ENCODE measurements at places on chromosomes 7 and 10. TPM values are rescaled to one million over a fixed set of nuclear protein-coding genes. Genes with fewer than 3 reads are reported as not detected.

Gene ALOX5
- total RNA-seq, result 0.21 TPM

Gene MRC1
- 0.05 TPM for total RNA-seq

- no peak for DNase-seq
Measured at GRCh38 chr7:101125989-101126650, 784 bp upstream of the SERPINE1 start.

DNA sequence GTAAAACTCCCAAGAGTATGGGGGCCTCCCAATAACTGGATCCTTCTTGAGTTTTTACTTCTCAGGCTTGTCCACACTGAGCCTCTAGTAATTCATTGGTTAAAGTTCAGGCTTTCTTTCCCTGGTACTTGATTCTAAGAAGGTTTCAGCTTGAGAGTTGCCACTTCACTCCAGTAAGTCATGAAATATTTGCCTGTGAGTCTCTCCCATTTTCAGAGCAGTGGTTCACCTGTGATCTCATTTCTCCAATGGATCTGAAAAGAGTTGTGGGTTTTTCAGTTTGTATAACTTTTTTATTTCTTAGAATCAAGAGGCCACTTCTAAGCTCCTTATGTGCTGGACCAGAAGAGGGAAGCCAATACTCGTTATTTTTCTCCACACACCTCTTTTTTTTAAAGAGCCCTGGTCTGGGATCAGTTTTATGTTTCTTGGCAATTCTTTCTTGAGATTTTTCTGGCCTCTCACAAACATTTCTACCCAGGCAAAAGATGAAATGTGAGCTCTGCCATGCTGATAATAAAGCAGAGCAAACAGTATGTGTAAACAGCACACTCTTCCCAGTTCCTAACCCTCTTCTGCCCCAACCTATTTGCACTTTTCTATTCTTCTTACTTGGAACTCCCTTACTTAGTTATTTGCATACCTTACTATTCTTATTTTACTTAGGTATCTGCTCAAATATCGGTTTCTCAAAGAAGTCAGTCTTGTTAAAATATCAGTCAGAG lies 983.4 kb downstream of the CCSER2 start:
- no peak for DNase-seq

DNA sequence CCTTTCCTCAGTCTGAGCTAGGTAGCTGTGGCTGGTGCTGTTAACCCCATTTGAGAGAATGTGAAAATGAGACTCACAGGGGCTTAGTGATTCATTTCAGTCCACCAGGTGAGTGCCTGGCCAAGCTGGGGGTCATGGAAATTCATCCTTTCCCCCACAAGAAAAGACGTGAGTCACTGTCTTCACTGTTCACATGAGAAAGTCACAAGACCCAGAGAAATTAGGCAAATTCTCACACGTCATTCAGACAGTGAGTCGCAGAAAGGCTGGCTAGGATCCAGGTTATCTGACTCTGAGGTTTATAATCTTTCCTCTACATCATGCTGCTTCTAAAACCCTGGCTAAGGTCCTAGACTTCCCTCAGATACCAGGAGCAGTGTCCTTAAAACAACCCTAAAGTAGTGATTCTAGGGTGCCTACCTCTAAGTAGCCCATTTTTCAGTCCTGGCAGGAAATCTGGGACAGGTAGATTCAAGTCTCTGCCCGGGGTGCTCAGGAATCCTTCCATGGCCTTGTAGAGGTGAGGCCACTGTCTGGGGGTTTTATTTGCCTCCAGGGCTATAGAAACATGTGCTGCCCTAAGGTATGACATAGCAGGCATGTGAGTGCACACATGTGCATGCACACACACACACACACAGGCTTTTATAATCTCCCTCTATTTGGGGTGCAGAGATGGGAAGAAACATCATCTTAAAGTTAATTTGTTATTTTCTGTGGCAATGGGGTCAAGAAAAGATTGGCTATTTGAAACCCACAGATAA lies 427.9 kb upstream of the CELF2 start:
- DNase-seq, result peak; percentile 59

Gene PNLIPRP2
- total RNA-seq, result not detected

GRCh38 chr7:74134117-74134620 lies 40.0 kb upstream of the EIF4H start:
- DNase-seq, result peak; percentile 18

Gene MYL10
- not detected for total RNA-seq

Gene ACTL6B
- total RNA-seq, result not detected

DNA sequence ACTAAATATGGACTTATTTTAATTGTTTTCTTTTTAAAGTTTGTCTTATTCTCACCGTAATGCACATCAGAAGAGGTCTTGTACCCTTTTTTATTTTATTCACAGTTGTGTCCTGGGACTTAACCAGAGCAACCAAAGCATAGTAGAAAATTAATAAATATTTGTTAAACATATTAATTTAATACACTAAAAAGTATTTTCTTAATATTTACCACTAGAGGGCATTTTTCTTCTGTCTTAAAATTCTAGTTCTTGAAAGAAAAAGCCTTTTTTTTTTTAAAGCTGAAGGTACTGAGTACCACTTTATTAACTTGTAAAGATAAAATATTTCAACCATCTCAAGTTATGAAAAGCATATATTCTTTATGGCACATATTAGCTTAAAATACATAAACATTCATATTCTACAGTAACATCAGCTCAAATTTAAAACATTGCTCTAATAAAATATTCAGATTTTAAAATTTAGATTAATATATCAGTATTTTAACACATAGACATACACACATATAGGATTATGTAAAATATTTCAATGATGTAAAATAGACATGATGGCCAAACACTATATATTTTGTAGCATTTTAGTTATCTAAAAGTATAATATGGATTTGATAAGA lies 260.4 kb downstream of the SEMA3A start:
- no peak for DNase-seq

GRCh38 chr7:75638594-75639070 lies 100.1 kb downstream of the HIP1 start:
- DNase-seq, result peak; percentile 15

- DNase-seq, result no peak
Measured at GRCh38 chr7:7931626-7932025, 37.0 kb upstream of the GLCCI1 start.

Gene EEPD1
- 1.3 TPM for total RNA-seq

- no peak for DNase-seq
Measured at GRCh38 chr7:87287738-87288341, 57.6 kb upstream of the CROT start.

DNA sequence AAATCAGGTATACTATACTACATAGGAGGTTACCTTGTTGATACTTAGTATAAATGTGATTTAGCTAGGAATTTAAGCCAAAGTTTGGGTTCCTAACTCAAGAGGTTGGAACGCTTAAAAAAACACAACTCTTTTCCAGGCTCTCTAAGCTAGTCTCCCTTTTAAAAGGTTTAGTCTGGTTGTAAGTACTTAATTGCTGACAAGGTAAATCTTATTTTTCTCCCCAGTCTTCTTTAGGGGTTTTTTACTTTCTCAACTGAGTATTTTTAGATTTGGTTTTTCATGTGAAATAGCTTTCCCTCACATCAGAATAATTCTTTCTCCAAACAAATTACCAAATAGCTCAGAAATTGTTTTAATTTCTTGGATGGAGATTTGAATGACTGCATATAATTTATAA lies 20.8 kb upstream of the CTTNBP2 start:
- DNase-seq, result no peak

Gene STYXL1
- 47.5 TPM for total RNA-seq

- peak; percentile 46 for DNase-seq
Measured at GRCh38 chr10:32210306-32211045, 136.5 kb downstream of the EPC1 start.

Gene AGBL3
- total RNA-seq, result 2.1 TPM

- DNase-seq, result peak; percentile 61
Measured at GRCh38 chr7:143407287-143408251, 1.1 kb downstream of the EPHA1 start.

Gene KEL
- total RNA-seq, result 0.44 TPM

Gene CREB3L2
- total RNA-seq, result 28.7 TPM

All from activated CD4-positive, alpha-beta T cell treated with anti-CD3 and anti-CD28 coated beads for 36 hours (primary cell).